ENCODE measurements at places on chromosomes 11 and 22.

DNA sequence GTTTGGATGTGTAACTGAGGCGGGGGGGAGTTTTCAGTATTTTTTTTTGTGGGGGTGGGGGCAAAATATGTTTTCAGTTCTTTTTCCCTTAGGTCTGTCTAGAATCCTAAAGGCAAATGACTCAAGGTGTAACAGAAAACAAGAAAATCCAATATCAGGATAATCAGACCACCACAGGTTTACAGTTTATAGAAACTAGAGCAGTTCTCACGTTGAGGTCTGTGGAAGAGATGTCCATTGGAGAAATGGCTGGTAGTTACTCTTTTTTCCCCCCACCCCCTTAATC lies 2.3 kb downstream of the MALAT1 start:
- no peak for DNase-seq

DNA sequence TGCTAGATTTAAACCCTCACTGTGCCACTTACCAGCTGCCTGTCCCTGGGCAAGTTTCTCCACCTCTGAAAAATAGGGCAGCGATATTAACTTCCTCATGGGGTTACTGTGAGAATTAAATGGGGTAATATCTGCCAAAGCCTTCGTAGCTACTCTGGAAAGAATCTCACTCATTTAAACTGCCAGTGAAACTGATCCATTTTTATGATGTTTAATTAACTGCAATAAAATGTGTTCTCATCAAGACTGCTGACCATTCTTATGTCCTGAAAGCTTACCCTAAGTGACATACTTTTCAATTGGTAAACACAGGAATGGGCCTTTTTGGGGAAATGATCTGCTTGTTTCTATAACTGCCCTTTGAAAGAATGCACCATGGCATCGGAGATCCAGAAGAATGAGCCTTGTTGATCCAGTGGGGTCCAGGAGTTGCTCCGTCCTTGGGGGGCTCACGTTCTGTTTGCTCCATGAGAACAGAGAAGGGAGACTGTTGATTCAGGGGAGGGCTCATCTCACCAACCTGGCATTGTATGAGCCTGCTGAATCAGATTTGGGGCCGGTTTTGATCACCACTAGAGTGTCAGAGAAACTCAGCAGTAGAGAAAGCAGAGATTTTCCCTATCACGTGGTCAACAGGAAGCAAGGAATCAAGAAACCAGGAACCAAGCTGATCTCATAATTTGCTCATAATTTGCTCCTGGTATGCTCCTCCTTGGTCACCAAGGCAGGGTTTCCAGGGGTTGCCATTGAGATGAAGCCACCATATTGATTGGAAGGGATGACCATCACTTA lies 7.0 kb upstream of the CCDC86 start:
- DNase-seq: no peak

DNA sequence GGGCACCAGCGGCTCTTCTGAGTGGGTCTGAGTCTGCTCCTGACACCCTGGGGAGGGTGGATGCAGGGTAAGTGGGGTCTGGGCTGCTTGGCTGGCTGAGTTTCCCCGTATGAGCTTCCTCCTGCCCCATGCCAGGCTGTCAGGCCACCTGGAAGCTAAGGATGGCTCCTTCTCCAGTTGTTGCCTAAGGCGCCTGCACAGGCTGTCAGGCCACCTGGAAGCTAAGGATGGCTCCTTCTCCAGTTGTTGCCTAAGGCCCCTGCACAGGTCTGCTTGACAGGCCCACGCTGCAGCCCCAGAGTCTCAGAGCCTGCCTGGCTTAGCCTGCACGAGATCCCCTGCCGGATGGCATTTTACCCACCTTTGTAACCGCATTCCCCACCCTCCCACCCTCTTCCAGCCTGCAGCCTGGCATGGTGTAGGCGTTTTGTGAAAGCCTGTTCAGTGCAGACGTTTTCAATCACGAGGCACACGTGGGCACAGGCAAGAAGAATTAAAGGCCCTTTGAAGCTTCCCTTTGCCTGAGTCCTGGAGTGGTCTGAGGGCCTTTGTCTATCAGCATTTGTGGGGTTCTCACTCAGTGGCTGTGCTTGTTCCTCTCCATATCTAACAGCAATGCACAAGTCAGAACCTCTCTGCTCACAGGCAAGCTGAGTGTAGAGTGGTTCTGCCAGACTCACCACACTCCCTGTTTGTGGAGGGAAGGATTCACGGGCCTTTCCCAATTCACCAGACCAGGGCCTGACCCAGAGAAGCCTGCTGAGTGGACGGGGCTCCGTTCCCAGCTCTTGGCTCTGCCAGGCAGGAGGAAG lies 40.2 kb upstream of the B3GAT1 start:
- no peak for DNase-seq

DNA sequence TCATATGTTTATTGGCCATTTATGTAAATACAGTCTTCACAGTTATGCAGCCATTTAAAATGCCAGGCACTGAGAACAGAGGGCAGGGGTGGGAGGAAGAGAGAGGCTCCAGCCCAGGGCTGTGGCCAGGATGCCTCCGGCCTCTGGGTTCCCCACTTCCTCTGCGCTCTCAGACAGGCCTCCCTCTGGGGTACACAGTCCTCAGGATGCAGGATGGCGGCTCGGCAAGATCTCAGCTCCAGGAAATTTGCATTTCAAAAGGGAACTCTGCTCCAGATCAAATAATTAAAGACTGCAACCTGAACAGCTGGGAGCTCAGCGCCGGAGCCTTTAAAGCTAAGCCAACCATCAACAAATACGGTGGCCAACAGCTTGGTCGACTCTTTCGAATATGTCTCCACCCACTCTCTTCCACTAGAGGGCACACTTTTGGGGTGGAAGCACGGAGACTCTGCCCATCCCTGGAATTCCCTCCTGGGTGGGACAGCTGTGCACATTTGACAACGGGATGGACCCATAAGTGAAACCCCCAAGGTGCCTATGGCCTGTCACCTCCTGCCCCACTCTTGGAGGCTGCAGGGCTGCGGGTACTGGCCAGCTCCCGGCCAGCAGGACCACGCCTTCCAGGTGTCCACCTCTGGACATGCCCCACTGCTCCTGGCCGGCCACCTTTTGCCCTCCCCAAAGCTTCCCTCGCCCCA lies 1044.7 kb downstream of the BRD1 start:
- no peak for DNase-seq

DNA sequence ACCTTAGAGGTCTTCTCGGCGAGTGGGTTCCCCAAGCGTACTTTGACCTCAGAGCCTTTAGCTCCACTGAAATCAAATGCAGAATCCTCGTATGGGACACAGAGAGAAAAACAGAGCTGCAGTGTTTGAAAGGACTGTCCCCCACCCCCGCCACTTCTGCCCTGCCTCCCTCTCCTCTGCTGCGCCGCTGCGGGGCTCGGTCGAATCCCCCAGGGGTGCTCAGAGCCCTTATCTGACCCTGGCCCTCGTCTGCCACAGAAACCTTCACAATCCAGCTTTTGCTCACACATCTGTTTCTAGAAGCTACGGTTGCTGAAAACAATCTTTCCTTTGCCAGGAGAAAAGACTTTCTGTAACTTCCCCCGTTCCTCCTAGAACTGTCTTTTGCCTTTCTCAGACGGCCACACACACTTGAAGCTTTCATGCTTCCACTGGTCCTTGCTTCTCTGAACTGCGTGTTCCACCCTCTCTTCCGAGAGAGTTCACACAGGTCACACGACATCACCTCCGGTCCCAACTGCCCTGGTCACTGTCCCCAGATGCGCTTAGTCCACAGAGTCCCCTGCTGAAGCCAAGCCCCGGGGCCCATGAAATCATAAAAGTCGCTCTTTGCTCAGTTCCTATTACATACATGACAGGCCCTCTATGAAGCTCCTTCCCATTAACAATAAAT lies 3.7 kb downstream of the SMIM35 start:
- no peak for DNase-seq

DNA sequence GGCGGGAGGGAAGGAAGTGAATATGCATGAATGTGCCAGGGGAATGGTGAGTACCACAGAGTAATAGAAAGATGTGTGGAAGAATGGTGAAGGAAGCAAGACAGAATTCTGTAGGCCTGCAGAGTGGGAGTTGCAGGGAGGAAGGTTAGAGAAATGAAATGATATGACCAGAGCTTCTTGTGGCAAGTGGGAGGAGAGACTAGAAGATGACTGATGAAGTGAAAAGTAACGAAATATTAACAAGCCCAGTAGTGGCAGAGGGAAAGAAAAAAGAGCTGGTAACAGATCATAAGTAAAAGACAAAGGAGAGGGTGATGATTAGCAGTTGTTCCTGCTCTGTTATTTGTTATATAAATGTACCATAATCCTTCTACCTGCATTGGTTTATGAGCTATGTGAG lies 1.0 kb upstream of the ALKBH8 start:
- no peak for DNase-seq

GRCh38 chr11:46669711-46670139 lies 30.7 kb downstream of the ARHGAP1 start:
- DNase-seq: peak; percentile 10

GRCh38 chr11:36713715-36714114 lies 115.7 kb upstream of the RAG2 start:
- DNase-seq: no peak

- DNase-seq: no peak
These were observed 84.7 kb upstream of the TP53I11 start for GRCh38 chr11:45035413-45035812.

DNA sequence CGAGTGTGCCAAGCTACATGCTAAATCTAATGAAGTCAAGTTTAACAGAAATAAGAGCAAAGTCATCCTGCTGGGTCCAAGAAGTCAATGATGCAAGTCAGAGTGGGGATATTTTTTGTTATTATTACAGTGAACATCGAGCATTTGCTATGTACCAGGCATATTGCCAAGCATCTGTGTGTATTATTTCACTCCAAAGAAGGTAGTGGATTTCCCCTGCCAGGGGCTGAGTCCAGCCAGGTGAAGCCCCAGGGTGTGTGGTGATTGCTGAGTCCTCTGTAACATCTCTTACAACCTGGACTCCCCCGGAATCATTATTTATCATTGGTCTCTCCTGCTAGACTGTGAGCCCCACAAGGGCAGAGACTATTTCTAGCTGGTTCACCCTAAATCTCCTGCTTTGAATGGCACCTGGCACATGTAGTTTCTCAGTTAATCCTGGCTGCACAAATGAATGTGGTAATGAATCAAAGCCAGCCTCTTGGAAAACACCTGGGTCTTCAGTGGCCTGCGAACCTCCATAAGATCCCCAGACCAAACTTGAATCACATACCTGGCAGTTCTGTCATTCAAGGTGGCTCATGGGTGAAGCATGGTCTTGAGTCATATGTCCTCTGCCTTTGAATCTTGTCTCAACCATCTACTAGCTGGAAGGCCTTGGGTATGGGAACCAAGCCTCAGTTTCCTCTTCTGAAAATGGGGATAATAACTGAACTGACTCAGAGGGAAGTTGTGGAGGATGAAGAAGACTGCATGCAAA lies 549.2 kb downstream of the MIAT start:
- DNase-seq: no peak

DNA sequence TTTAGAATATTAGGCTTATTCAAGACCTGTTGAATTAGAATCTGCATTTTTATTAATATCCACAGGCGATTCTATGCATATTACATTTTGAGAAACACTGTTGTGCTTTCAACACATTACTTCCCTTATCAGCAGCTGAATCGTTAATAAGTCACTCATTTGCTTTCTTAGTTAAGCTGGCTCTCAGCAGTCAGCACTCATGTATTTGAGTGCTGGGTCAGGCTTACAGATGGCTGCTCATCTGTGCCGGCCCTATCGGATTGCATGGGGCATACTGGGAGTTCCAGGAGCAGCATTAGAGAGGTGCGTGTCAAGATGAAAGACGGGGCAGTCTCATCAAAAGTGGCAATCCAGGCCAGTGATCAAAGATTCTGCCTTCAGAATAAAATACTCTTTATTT lies 10.8 kb upstream of the OR51L1 start:
- DNase-seq: no peak

- DNase-seq: no peak
These were observed 2.3 kb downstream of the POLR2L start for GRCh38 chr11:839875-840617.
